ENCODE measurements at places on chromosomes 1 and 21.

DNA sequence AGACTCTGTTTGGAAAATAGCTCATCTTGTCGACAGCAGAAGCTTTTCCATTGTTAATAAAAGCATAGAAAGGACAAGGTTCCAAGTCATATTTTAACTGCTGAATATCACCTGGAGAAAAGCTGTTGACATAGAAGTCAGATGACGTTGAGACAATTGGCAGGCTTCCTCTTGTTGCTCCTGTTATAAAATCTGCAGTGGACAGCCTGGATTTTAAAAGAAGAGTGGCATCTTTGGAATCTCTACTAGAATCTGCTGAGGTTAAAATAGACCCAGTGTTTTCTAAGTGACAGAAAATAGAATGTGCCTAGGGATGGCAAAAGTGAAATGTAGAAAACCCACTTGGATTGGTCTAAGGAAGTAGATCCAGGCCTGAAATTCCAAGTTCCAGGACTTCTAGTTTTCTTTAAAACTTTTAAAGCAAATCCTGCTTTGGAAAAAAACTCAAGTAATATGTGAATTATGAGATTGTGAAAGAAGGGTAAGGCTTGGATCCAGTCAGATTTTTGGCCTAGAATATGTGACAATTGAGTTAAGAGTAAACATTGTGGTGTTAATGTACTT is 53.6 kb upstream of the NEXN start:
- no peak for DNase-seq

GRCh38 chr1:119004129-119004527 is 16.0 kb upstream of the TBX15 start:
- DNase-seq: no peak

GRCh38 chr1:20883766-20884165 is 96.7 kb upstream of the HP1BP3 start:
- no peak for DNase-seq

GRCh38 chr1:113545210-113545609 is 154.9 kb downstream of the MAGI3 start:
- DNase-seq: no peak

DNA sequence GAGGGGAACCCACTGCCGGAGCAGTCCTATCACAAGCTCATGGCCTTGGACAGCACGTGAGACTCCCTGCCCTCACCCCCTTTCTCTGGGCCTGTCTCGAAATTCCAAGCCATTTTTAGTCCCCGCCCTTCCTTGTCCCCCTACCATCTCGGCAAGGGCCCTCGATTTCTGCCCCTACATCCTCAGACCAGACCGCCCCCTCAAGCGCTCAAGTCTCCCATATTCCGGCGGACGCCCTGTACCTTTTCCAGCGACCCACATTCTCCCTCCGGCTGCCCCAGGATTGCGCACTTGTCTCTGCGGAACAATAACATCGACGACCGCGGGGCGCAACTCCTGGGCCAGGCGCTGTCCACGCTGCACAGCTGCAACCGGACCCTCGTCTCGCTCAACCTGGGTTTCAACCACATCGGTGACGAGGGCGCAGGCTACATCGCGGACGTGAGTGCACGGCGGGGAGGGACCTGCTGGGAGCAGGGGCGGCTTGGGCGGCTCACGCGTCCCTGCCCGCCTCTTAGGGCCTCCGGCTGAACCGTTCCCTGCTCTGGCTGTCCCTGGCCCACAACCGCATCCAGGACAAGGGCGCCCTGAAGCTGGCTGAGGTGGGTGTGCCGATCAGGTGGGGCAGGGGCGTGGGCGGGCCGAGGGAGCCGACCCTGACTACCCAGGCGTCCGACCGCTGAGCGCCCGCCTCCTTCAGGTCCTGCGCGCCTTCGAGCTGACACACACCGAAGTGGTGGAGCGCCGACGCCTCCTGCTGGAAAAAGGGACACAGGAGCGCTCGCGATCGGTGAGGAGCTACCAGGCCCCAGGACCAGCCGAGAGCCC is 7.0 kb downstream of the LRRC71 start:
- DNase-seq: peak; percentile 70

DNA sequence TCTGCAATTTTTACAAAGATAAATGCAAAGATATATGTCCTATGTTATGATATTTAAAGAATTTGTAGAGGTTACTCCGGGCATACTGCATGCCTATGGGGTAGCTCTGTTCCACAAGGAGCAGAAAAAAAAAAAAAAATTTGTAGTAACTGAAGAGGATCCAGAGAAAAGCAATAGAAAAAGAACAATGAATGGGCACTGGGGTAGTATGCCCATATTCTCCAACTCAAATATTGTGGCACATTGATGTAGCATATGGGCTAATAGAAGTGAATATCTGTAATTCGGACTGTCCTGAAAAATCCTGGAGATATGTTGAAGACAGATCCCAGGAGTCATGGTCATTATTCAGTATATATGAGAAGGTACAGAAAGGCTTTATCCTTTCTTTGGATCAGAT is 1.1 kb upstream of the AKIRIN1 start:
- no peak for DNase-seq

DNA sequence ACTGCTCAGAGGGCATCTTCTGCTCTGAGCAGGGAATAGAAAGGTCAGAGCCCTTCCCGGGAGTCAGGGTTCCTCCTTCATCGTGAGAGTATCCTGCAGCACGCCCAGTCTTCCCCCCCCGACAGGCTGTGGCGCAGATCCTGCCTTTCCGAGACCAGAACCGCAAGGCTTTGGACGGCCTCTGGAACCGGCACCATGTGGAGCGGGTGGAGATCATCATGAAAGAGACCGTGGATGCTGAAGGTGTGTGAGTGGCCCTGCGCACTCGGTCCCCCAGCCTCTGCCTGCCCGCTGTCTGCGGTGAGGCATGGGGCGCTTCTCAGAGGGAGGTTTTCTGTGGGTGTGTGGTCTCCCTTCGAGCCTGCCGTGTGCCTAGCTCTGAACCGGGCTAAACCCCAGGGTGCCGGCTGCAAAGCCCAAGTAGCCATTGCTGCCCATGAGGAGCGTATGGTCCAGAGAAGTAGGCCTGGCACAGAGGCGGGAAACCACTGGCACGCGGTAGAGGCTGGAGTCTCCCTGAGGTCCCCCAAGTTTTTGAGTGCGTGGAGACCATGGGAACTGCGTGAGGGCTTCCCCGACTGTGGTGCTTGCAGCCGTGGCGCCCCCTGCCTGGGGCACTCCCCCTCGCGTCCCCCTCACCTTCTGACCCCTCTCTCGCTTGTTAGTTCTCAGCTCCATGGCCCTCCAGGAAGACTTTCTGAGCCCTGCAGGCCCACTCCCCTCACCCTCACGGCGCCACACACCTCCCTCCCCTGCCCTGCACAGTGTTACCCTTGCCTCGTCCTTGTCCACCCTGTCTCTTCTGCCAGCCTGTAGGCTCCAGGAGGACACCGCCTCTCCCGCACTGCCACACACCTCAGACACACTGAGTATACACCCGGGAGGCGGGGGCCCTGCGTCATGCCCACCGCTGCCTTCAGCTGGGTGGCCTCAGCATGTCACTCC is 12.5 kb downstream of the H6PD start:
- no peak for DNase-seq

GRCh38 chr1:222606757-222607156 is 11.1 kb upstream of the MIA3 start:
- no peak for DNase-seq

DNA sequence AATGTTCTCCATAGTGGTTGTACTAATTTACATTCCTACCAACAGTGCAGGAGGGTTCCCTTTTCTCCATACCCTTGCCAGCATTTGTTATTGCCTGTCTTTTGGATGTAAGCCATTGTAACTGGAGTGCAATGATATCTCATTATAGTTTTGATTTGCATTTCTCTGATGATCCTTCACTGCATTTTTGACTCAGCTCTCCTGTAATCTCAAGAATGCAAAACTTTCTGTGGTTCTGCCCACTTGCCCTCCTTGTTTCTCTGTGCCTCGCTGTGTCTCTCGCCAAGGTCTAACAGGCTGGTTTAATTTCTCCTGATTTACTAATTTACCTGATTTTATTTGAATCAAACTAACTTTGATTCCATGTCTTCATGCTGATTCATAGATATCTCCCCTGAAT is 407.9 kb downstream of the ZP4 start:
- DNase-seq: no peak

GRCh38 chr1:218368686-218369085 is 23.6 kb downstream of the TGFB2 start:
- no peak for DNase-seq

- no peak for DNase-seq
Measured at GRCh38 chr1:26701266-26701994, 5.6 kb downstream of the ARID1A start.
